ENCODE measurements at places on chromosomes 13 and 19.

DNA sequence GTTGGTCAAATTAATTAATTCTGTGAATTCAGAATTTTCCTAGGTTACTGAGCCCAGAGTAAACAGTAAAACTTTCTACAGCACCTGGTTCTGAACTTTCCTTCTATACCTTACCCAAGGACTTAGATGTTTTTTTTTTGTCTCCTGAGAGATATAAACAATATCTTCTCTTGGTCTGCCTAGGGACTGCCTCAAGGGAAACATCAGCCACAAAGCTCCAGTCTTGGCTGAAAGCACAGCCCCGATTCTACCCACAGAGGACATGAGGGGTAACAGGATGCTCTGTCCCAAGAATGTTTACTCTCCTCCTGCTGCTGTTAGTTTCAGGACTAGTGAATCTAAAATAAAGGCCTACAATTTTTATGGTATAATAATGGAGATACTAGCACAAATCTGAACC lies 14.3 kb downstream of the CNMD start:
- no peaks in the 10 kb centered on the region for H3K36me3 ChIP-seq
- no peaks in the 10 kb centered on the region for H3K4me1 ChIP-seq
- H3K27ac ChIP-seq = no peak overlapping the region
- no peaks in the 10 kb centered on the region for H3K27me3 ChIP-seq
- DNase-seq = no peak
- H3K4me3 ChIP-seq = no peak overlapping the region

DNA sequence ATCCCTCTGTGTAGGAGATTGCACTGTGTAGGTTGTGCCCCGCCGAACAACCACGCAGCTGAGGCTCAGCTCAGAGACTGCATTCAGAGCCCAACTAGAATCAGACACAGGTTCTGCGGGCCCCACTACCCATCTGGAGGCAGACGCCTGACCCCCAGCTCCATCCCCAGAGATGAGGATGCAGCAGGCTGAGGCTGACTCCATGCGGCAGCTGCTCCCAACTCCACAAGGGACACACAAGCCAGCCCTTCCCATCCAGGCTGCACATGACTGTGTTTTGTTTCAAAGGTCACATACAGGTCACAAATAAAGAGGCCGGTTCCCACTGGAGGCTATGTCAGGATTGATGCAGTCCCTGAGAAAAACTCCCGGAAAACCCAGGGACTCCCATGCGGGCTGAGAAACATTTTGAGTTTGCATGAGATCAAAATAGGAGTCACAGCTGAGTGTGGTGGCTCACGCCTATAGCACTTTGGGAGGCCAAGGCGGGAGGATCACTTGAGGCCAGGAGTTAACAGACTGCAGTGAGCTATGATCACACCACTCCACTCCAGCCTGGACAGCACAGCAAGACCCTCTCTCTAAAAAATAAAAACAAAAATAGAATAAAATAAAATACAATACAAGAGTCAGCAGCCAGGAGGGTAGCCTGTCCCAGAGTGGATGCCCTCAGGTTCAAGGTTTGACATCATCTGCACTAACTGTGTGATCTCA lies 14.0 kb downstream of the ELL start:
- no peak overlapping the region for H3K4me3 ChIP-seq
- H3K27ac ChIP-seq = no peak overlapping the region
- H3K27me3 ChIP-seq = no peaks in the 10 kb centered on the region
- H3K36me3 ChIP-seq = no peaks in the 10 kb centered on the region
- peaks cover 73% of the 10 kb centered on the region for H3K4me1 ChIP-seq
- no peak for DNase-seq

- H3K4me1 ChIP-seq = no peaks in the 10 kb centered on the region
- no peaks in the 10 kb centered on the region for H3K36me3 ChIP-seq
- H3K27ac ChIP-seq = no peak overlapping the region
- no peak overlapping the region for H3K4me3 ChIP-seq
- H3K27me3 ChIP-seq = no peaks in the 10 kb centered on the region
These were observed 87.3 kb upstream of the ABCC4 start for GRCh38 chr13:95388420-95389079.

- no peaks in the 10 kb centered on the region for H3K4me1 ChIP-seq
- H3K36me3 ChIP-seq = peaks cover 28% of the 10 kb centered on the region
- no peaks in the 10 kb centered on the region for H3K27me3 ChIP-seq
- no peak overlapping the region for H3K4me3 ChIP-seq
These were observed 36.4 kb upstream of the EHD2 start for GRCh38 chr19:47676811-47677210.

GRCh38 chr13:26749285-26749684 lies 11.3 kb downstream of the GPR12 start:
- DNase-seq = no peak
- no peak overlapping the region for H3K4me3 ChIP-seq
- no peaks in the 10 kb centered on the region for H3K4me1 ChIP-seq
- H3K36me3 ChIP-seq = no peaks in the 10 kb centered on the region
- H3K27me3 ChIP-seq = no peaks in the 10 kb centered on the region

- no peaks in the 10 kb centered on the region for H3K27me3 ChIP-seq
- DNase-seq = no peak
- no peak overlapping the region for H3K27ac ChIP-seq
- no peaks in the 10 kb centered on the region for H3K4me1 ChIP-seq
- H3K36me3 ChIP-seq = no peaks in the 10 kb centered on the region
These were observed 16.2 kb downstream of the CERS1 start for GRCh38 chr19:18879579-18880373.

DNA sequence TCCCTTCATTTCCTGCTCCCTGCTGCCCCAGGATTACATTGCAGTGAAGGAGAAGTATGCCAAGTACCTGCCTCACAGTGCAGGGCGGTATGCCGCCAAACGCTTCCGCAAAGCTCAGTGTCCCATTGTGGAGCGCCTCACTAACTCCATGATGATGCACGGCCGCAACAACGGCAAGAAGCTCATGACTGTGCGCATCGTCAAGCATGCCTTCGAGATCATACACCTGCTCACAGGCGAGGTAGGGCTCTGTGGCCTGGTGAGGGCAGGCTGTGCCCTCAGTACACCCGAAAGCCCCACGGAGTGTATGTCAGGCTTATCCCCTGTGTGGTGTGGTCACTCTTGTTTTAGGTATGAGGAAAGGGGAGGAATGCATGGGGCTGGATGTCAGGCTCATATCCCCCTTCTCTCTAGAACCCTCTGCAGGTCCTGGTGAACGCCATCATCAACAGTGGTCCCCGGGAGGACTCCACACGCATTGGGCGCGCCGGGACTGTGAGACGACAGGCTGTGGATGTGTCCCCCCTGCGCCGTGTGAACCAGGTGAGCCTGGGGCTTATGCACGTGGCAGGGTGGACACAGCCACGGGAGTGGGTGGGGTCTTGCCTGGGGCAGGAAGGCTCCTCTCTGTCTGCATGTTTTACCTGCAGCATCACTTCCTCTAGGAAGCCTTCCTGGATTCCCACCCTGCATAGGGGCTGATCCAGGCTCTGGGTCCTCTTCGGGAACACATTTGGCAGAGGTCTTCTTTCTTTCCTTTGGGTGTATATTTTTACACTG lies 2.3 kb upstream of the RNF225 start:
- H3K27me3 ChIP-seq = peaks cover 6% of the 10 kb centered on the region
- no peak for DNase-seq
- H3K36me3 ChIP-seq = peaks cover 20% of the 10 kb centered on the region
- no peak overlapping the region for H3K4me3 ChIP-seq
- H3K27ac ChIP-seq = no peak overlapping the region

DNA sequence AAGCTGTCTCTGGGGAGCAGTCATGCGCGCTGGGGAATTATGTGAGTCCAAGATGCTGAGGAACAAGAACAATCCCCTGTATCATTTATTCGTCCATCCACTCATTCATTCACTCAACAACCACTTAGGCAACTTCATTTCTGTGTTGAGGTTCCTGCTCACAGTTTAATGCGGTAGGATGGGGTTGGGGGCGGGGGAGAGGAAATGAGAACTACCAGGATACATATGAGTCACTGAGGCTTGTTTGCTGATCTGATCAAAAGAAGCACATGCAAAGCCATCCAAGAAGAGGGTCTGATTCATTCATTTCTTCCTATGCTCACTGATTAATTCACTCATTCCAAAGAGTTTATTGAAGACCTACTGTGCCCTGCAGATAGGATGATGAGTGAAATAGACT lies 20.9 kb downstream of the ZNF536 start:
- DNase-seq = no peak
- H3K4me3 ChIP-seq = no peak overlapping the region
- H3K27me3 ChIP-seq = no peaks in the 10 kb centered on the region
- no peak overlapping the region for H3K27ac ChIP-seq

DNA sequence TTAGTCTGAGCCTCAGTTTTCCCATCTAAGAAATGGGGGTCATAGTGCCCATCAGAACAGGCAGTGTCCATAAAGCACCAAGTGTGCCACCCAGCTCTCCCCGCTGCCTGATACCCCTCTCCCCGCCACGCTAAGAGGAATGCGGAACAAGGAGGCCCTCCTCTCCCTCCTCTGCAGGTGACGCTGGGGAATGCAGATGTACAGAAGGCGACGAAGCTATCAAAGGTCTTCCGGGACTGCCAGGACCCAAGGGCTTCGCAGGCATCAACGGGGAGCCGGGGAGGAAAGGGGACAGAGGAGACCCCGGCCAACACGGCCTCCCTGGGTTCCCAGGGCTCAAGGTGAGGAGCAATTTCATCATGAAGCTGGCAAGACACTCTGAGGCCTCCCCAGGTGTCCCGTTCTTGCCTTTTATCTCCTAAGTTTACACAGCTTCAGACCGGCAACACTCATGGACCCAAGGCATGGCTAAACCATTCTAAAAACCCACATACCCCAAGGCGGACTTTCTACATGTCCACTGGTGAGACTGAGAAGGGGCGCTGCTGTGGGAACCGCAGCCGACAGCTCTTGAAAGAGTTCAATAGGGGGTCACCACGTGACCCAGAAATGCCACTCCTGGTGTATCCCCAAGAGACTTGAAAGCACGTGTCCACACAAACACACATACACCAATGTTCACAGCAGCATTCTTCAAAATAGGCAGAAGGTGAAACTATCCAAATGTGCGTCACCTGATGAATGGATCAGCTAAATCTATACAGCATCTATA lies 102.7 kb downstream of the RAB20 start:
- no peak for DNase-seq
- H3K27me3 ChIP-seq = no peaks in the 10 kb centered on the region
- no peak overlapping the region for H3K4me3 ChIP-seq
- no peak overlapping the region for H3K27ac ChIP-seq
- H3K36me3 ChIP-seq = peaks cover 28% of the 10 kb centered on the region
- H3K4me1 ChIP-seq = no peaks in the 10 kb centered on the region

GRCh38 chr13:31073859-31074718 lies 87.6 kb downstream of the HSPH1 start:
- DNase-seq = no peak
- H3K27me3 ChIP-seq = no peaks in the 10 kb centered on the region
- H3K27ac ChIP-seq = no peak overlapping the region
- no peaks in the 10 kb centered on the region for H3K36me3 ChIP-seq
- H3K4me1 ChIP-seq = no peaks in the 10 kb centered on the region

GRCh38 chr13:39501702-39502324 lies 101.2 kb downstream of the LHFPL6 start:
- peak; percentile 2 for DNase-seq
- no peaks in the 10 kb centered on the region for H3K27me3 ChIP-seq
- no peak overlapping the region for H3K4me3 ChIP-seq

DNA sequence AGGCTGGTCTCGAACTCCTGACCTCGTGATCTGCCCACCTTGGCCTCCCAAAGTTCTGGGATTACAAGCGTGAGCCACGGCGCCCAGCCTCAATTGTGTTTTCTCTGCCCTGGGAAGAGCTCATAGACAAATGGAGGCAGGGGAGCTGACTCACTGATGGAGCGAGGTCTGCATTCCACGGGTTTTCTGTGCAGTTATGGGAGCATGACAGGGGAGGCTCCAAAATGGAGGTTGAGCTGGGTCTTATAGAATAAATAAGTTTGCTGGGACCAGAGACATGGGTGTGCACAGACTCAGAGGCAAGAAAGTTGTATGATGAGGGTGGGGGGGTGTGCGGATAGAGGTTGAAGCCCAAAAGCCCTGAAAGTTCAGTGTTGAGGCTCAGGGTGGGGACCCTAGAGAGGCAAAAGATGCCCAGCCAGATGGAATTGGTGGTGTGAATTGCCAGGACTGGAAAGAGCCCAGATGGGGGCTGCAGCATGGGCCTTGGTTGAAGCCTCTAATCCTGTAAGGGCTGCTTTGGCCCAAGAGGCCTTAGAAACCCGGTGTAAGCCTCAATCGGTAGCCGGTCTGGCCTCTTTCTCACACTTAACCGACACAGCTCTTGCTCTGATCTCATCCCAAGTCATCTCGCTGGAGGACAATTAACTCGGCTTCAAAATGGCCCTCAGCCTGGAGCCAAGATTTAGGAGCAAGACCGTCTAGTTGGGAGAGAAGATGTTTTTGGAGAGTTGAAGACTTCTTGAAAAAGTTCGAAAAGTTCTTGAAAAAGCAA lies 1.9 kb downstream of the TPM4 start:
- no peaks in the 10 kb centered on the region for H3K27me3 ChIP-seq
- DNase-seq = no peak
- peaks cover 3% of the 10 kb centered on the region for H3K36me3 ChIP-seq
- H3K4me1 ChIP-seq = peaks cover 13% of the 10 kb centered on the region

GRCh38 chr13:114234266-114234644 lies 442 bp upstream of the CDC16 start:
- no peak for DNase-seq
- H3K27ac ChIP-seq = no peak overlapping the region
- H3K36me3 ChIP-seq = peaks cover 18% of the 10 kb centered on the region
- H3K4me3 ChIP-seq = peak overlapping the region; percentile 81

- no peaks in the 10 kb centered on the region for H3K27me3 ChIP-seq
- no peak overlapping the region for H3K27ac ChIP-seq
- DNase-seq = peak; percentile 88
- H3K4me1 ChIP-seq = peaks cover 4% of the 10 kb centered on the region
These were observed 30.7 kb upstream of the ZNF429 start for GRCh38 chr19:21474671-21475181.

DNA sequence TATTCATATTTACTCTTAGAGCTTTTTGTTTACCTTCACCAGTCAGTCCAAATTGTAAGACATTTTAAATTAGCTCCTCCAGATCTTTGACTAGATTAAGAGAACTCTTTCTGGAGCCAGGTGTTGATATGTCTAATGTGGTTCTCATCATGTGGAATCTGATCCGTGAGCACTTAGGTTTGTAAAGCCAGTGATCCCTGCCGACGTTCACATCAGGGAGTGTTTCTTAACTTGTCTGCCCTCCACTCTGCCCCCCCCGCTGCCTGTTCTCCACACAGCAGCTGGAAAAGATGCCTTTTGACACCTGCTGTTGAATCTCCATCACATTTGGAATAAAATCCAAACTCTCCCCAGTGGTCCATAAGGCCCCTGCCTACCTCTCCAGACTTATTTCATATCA lies 17.7 kb downstream of the METTL21C start:
- H3K36me3 ChIP-seq = peaks cover 11% of the 10 kb centered on the region
- no peaks in the 10 kb centered on the region for H3K27me3 ChIP-seq
- no peak overlapping the region for H3K4me3 ChIP-seq

GRCh38 chr19:45295873-45296272 lies 26.8 kb downstream of the CKM start:
- DNase-seq = no peak
- H3K27ac ChIP-seq = no peak overlapping the region
- H3K4me1 ChIP-seq = peaks cover 4% of the 10 kb centered on the region
- no peaks in the 10 kb centered on the region for H3K27me3 ChIP-seq

DNA sequence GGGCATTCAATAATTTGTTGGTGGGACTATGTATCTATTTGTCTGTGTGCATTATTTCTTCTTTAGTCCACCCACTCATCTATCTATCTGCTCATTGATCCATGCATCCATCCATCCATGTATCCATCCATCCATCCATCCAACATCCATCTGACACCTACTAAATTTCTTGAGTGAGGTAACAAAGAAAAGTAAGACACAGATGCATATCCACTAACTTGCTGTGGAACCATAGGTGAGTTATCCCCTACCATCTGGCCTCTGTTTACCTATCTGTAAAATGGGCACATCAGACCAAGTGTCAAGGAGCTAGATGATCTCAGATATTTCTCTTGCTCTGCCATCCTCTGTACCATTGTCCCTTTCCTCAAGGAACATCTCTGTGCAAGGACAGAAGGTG lies 54.7 kb downstream of the ZNF536 start:
- no peak overlapping the region for H3K4me3 ChIP-seq
- H3K27me3 ChIP-seq = no peaks in the 10 kb centered on the region
- peaks cover 10% of the 10 kb centered on the region for H3K4me1 ChIP-seq
- DNase-seq = no peak
- no peaks in the 10 kb centered on the region for H3K36me3 ChIP-seq

Measured in thyroid gland (tissue), 4 donors.